Activated B cell treated with CpG ODN at 0.5 μM for 24 hours (primary cell): ENCODE measurements at places on chromosomes 6 and 20. TPM values are rescaled to one million over a fixed set of nuclear protein-coding genes. Genes with fewer than 3 reads are reported as not detected.

The VARS1 gene
- total RNA-seq = 136 and 140 TPM in 2 replicates

The BPI gene
- total RNA-seq = not detected in 2 replicates

The IPCEF1 gene
- total RNA-seq = 1.8 and 2.1 TPM in 2 replicates

The CGAS gene
- total RNA-seq = 22.7 and 24.3 TPM in 2 replicates

The TAAR1 gene
- total RNA-seq = not detected in 2 replicates

The ELOVL4 gene
- not detected in 2 replicates for total RNA-seq

GRCh38 chr20:52941808-52942207 lies 30.4 kb upstream of the TSHZ2 start:
- no peaks in the 10 kb centered on the region for H3K36me3 ChIP-seq
- H3K27me3 ChIP-seq = peaks cover 2% of the 10 kb centered on the region
- no peak overlapping the region for H3K4me3 ChIP-seq
- no peak overlapping the region for H3K27ac ChIP-seq
- DNase-seq = no peak
- H3K4me1 ChIP-seq = no peaks in the 10 kb centered on the region

DNA sequence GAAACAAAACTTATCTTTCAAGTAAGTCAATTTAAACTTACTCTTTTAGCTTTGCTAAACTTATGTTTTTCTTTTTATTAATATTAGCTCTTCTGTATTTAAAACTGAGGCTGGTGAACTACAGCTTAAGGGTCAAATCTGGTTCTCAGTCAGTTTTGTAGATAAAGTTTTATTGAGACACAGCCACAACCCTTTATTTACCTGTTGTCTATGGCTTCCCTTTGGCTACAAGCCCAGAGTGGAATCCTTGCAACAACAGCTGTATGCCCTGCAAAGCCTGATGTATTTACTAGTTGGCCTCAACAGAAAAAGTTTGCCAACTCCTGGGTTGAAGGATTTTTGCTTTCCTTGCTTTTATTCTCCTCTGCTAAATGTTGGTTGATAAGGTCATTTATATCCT lies 491.4 kb upstream of the RNF217 start:
- H3K4me3 ChIP-seq = no peak overlapping the region
- no peak overlapping the region for H3K27ac ChIP-seq
- no peaks in the 10 kb centered on the region for H3K36me3 ChIP-seq
- DNase-seq = no peak
- H3K27me3 ChIP-seq = no peaks in the 10 kb centered on the region

DNA sequence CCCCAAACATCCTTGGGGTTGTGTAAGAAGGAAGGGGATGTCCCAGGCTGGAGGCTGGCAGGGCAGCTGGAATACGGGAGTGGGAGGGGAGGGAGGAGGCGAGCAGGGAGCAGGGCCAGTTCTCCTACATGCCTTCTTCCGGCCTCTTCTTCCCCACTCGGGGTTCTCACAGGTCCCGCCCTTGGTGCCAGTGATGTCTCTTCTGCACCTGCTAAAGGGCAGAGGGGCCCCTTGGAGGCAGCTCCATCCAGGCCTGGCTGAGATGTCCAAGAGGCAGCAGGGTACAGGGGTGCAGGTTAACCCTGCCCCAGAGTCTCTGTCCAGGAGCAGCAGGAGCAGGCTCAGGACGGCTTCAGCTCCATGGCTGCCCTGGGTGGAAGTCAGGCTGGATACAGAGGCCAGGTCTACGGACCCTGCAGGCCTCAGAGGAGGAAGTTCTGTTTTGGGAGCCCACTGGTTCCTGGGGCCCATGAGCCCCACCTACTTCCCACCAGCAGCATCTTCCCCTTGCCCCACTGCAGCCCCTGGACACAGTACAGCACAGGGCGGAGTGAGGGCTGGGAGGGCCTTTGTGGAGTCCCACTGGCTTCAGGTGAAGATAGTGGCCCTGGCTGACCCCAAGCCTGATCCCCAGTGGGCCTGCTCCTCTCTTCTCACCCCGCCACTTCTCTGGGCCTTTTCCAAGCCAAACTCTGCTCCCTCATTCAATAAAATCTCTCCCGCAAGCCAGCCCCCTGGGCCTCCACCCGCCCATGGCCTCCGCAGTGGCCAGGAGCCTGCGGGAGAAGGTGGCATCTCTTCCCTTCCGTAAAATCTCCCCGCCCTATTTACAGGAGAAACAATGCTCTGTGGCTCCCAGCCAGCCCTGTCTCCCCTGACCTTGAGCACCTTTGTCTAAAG lies 60.4 kb downstream of the YTHDF1 start:
- H3K36me3 ChIP-seq = no peaks in the 10 kb centered on the region
- DNase-seq = no peak
- peaks cover 13% of the 10 kb centered on the region for H3K27me3 ChIP-seq
- H3K4me1 ChIP-seq = no peaks in the 10 kb centered on the region
- H3K4me3 ChIP-seq = no peak overlapping the region

GRCh38 chr20:44185574-44185973 lies 1.4 kb downstream of the JPH2 start:
- peaks cover 21% of the 10 kb centered on the region for H3K4me1 ChIP-seq
- DNase-seq = no peak
- H3K27ac ChIP-seq = no peak overlapping the region
- H3K36me3 ChIP-seq = no peaks in the 10 kb centered on the region
- H3K27me3 ChIP-seq = peaks cover 47% of the 10 kb centered on the region
- no peak overlapping the region for H3K4me3 ChIP-seq

GRCh38 chr20:45752746-45753145 lies 30.6 kb downstream of the SPINT4 start:
- H3K4me1 ChIP-seq = no peaks in the 10 kb centered on the region
- H3K27me3 ChIP-seq = peaks cover 20% of the 10 kb centered on the region
- H3K4me3 ChIP-seq = no peak overlapping the region
- no peak for DNase-seq
- no peak overlapping the region for H3K27ac ChIP-seq

- H3K27ac ChIP-seq = no peak overlapping the region
- no peak for DNase-seq
- H3K4me1 ChIP-seq = no peaks in the 10 kb centered on the region
- no peaks in the 10 kb centered on the region for H3K27me3 ChIP-seq
- no peaks in the 10 kb centered on the region for H3K36me3 ChIP-seq
Observed at GRCh38 chr20:42862446-42862845, 327.3 kb downstream of the PTPRT start.

DNA sequence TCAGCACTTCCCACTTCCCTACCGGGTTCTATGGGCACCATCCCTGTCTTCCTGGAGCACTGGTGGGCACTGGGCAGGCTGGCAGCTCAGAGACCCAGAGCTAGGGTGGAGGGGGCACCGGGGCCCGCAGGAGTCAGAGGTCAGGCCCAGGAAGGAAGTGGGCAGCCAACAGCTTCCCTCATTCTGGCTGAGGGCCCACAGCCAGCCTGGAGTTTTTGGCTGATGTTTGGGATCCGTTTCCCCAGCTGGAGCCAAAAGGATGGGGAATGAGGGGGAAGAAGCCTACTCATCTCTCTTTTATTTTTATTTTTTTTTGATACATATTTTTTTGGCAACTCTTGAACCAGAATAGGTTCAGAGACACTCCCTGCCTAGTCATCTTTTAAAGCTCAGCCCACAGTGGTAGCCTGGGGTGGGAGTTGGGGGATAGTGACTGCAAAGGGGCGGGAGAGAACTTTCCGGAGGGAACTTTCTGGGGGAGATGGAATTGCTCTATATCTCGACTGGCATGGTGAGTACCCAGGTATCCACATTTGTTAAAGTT lies 54.2 kb upstream of the MLN start:
- peaks cover 26% of the 10 kb centered on the region for H3K4me1 ChIP-seq
- H3K36me3 ChIP-seq = no peaks in the 10 kb centered on the region
- no peak overlapping the region for H3K27ac ChIP-seq
- peaks cover 40% of the 10 kb centered on the region for H3K27me3 ChIP-seq
- no peak for DNase-seq

- H3K27me3 ChIP-seq = peaks cover 34% of the 10 kb centered on the region
- no peak for DNase-seq
- H3K27ac ChIP-seq = no peak overlapping the region
- H3K36me3 ChIP-seq = no peaks in the 10 kb centered on the region
- no peak overlapping the region for H3K4me3 ChIP-seq
Observed at GRCh38 chr20:34980543-34981233, 25.0 kb downstream of the MYH7B start.

DNA sequence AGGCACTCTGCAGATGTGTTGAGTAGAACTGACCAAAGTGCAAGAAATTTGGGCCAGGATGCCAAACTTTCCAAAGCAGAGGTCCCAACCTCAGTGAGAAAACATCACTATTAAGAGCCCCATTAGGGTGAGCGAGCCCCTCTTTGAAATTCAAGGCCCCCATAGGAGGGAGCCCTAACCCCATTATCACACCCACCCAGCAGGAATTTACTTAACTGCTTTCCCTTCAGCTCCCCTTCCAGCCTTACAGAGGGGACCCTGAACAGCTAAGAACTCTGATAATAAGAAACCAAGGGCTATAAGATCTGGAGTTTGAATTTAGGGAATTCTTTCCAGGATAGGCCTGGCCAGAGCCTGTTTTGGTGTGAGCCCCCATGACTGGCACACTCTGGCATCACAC lies 130.6 kb downstream of the NFATC2 start:
- H3K4me1 ChIP-seq = peaks cover 70% of the 10 kb centered on the region
- no peak overlapping the region for H3K4me3 ChIP-seq
- no peak overlapping the region for H3K27ac ChIP-seq
- no peak for DNase-seq

GRCh38 chr6:87543696-87544473 lies 45.9 kb downstream of the RARS2 start:
- H3K4me3 ChIP-seq = no peak overlapping the region
- no peaks in the 10 kb centered on the region for H3K27me3 ChIP-seq
- H3K4me1 ChIP-seq = peaks cover 13% of the 10 kb centered on the region
- no peak overlapping the region for H3K27ac ChIP-seq
- H3K36me3 ChIP-seq = peaks cover 70% of the 10 kb centered on the region
- no peak for DNase-seq

GRCh38 chr20:9912858-9913434 lies 74.1 kb upstream of the PAK5 start:
- H3K4me1 ChIP-seq = no peaks in the 10 kb centered on the region
- H3K27me3 ChIP-seq = peaks cover 18% of the 10 kb centered on the region
- no peak overlapping the region for H3K27ac ChIP-seq
- DNase-seq = no peak

DNA sequence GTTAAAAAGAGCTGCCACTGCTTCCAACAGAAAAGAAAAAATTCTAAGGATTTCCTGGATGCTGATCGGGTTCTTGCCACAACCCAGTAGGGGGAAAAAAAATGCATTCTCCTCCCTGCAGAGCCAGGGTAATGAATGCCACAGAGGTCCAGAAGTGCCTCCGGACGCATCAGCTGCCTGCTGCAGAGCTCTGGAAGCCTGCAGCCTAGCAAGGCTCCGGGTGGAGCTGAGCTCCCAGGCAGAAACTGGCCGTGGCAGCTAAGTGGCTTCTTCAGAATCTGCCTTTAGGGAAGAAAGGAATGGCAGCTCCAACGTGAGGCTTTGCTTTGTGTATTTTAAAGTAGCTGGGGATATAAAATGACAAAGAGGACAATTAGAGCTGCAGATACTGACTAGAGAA lies 155.0 kb downstream of the CFAP61 start:
- no peak for DNase-seq
- H3K27ac ChIP-seq = no peak overlapping the region
- H3K36me3 ChIP-seq = no peaks in the 10 kb centered on the region
- H3K27me3 ChIP-seq = peaks cover 5% of the 10 kb centered on the region
- no peak overlapping the region for H3K4me3 ChIP-seq

GRCh38 chr6:90516074-90516660 lies 70.7 kb downstream of the MAP3K7 start:
- peaks cover 61% of the 10 kb centered on the region for H3K36me3 ChIP-seq
- DNase-seq = no peak
